HS-27A (cell line): ENCODE measurements at places on chromosomes 4 and X.

- no peak for DNase-seq
Observed at GRCh38 chr4:132827522-132827921, 321.6 kb upstream of the PCDH10 start.

DNA sequence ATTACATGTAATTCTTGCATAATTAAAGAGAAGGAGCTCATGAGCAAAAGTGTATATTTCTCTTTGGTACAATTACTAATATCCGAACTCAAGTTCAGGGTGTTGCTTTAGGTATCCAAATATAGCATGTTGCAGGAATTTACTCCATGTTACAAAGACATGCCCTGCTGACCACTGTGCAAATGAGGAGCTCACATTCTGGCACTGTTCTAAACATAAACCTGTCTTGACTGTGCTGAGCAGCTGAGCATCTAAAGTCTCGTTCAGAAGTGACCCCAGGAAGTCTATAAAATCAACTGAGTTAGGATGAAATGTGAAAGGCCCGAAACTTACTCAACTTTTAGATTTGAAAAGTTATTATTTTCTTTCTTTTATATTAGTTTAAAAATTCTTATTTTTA lies 124.3 kb downstream of the STIM2 start:
- no peak for DNase-seq

DNA sequence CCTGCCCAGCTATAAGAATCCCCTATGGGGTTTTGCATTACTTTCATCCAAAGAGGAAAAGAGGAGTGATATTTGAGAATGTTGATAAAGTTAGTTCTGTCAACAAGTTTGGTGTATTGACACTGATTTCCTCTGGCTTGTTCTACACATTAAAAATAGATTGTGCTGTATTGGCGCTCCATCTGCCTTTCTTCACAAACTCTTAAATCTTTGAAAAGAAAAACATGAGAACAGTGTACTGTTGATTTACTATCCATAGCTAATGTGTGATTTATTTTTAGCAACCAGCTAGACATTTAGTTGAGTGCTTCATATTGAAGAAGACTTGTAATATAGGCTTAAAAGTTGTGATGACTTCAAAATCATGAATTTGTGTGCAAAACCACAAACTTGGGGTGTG lies 261.2 kb upstream of the ANKRD50 start:
- DNase-seq: no peak

DNA sequence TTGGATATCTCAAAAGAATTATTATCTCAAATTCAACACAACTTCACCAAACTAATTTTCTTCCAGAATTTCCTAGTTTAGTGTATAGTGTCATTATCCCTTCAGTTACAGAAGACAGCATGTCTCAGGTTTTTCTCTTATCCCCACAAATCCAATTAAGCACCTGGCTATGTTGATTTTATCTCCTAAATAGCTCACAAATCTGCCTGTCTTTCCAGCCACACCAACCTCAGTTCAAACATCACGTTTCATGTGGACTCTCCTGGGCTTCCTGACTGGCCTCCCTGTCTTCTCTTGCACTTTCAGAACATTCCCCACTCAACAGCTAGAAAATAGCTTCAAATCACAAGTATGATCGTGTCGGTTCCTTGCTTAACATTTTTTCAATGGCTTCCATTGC lies 14.8 kb downstream of the STK32B start:
- no peak for DNase-seq

- no peak for DNase-seq
Observed at GRCh38 chr4:20629186-20630106, 70.8 kb upstream of the PACRGL start.

GRCh38 chr4:77473509-77473908 lies 132.1 kb upstream of the CXCL13 start:
- no peak for DNase-seq

DNA sequence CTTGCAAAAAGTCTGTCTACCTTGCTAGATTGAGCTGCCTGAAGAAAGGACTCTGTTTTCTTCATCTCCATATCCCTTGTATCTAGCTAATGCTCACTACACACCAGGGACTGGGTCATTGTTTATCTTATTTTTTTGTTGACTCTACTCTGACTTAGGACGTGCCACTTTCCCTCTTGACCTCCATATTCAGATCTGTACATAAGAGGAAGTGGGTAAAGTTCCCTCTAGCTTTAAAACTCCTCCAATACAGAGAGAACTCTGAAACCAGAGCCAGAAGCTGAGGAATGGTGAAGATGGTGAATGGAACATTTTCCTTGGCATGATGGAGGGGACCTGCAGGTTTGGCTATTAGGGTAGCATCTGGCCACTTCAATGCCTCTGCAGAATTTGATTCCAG lies 2026.1 kb upstream of the TENM3 start:
- no peak for DNase-seq

GRCh38 chr4:176539091-176539784 lies 219.5 kb downstream of the SPCS3 start:
- DNase-seq: no peak

- DNase-seq: no peak
Observed at GRCh38 chr4:137394018-137394417, 138.3 kb downstream of the PCDH18 start.

- no peak for DNase-seq
Observed at GRCh38 chr4:73142995-73143547, 73.6 kb upstream of the COX18 start.

DNA sequence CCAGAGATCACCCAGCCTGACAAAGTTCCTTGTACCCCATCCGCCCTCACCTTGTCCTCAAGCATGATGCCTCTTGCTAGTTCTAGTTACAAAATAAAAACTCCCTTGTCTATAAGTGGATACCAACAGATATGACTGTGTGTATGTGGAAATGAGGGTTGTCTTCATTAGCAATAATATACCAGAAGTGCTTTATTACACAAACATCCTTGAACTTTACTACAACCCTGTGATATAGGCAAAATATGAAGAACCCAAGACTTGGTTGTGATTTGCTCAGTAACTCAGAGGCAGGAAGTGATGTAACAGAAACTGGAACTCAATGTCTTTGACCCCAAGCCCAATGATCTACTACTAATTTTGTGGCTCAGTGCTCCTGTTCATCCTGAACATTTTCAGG lies 97.6 kb downstream of the AKAP4 start:
- DNase-seq: no peak

- no peak for DNase-seq
Observed at GRCh38 chrX:20739038-20739745, 472.5 kb upstream of the RPS6KA3 start.

DNA sequence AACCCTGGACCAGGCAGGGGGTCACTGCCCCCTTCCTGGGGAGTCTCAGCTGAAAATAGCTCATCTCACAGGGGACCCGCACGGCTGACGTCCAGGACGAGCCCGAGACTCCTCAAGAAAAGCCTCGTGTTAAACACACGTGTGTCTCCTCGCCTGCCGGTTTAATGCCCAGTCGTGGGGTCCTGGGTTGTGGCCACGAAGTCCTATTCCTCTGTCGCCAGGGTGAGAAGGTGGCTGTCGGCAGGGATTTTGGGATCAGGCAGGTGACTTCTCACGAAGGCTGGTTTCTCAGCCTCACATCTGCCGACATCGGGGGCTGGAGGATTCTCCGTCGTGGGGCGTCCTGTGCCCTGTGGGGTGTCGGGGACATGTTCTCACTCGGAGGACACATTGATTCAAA lies 44.3 kb upstream of the PPP2R3B start:
- DNase-seq: no peak

DNA sequence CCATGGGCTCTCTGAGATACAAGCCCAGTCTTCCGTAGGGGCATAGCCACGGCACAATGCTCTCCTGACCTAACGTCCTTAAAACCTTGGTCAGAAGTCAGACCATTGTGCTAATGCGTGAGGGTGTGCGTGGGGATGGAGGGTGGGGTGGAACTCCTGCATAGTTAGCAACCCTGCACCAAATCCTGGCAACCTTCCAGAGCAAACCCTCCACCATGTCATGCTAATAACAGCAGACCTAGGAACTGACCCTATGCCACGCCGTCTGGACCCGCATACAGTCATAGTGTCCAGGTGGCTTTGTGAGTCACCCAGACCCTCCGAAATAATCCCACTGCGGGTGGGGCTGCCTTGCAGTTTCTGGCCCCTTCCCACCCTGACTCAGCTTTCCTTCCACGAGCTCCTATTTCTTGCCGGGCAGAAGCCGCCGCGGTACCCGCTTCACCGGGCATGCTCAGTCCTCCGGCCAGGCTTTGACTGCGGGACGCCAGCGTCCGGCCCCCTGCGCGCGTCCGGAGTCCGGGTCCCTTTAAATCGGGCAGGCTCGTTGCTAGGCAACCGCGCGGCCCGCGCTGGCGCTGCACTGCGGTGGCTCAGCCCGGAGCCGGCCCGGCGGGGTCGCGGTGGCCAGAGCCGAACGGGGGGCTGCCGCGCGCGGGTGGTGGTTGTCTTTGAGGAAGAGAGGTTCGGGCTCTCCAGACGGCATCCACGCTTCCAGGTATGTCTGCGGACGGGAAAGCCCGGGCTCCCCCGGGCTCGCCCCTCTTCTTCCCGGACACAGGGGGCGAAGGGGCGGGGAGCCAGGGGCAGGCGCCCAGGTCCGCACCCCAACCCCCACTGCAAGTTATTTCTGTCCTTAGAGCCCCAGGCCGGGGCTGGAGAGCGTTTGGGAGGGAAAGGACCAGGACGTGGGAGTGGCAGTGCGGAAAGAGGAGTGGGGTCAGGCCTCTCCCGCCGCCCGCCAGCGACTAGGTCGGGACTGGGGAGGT lies at the start of gene CCDC160:
Gene CCDC160 (plus strand): TSS at position 557 of the 989 bp plus-strand sequence. CDS start 7,619 bp downstream, outside the sequence.
- no peak for DNase-seq

- DNase-seq: no peak
Observed at GRCh38 chr4:16418814-16419213, 192.5 kb upstream of the TAPT1 start.

DNA sequence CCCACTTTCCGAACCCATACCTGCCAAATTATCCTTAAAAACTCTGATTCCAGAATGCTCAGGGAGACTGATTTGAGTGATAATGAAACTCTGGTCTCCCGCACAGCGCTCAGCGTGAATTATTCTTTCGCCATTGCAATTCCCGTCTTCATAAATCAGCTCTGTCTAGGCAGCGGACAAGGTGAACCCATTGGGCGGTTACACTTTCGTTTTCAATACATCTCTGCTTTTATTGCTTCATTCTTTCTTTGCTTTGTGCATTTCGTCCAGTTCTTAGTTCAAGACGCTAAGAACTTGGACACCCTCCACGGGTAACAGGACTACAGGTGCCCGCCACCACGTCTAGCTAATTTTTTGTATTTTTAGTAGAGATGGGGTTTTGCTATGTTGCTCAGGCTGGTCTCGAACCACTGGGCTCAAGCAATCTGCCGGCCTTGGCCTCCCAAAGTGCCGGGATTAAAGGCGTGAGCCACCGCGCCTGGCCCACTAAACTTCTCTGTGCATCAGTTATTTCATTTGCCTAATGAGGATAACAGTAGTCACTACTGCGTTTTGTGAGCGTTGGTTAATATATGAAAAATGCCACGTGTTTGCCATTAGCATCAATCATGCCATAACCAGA lies 936 bp upstream of the PGK1 start:
- DNase-seq: no peak

DNA sequence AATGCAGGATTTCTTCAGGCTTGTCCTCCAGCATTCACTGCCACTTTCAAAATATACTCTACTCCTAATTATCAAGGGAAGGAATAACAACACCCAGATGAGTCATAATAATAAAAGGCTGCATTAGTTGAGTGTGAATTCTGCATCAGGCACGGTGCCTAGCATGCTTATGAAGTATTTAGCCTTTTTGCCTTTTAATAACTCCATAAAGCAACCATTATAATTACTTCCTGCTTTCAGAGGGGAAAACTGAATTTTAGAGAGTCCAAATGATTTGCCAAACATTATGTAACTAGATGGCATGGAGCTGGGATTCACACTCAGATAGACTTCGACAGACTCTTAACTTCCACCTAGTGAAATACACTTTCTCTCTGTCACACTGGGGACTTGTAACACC lies 2365.5 kb downstream of the PCDH7 start:
- no peak for DNase-seq

- no peak for DNase-seq
Observed at GRCh38 chr4:172096786-172097185, 283.6 kb downstream of the GALNTL6 start.

DNA sequence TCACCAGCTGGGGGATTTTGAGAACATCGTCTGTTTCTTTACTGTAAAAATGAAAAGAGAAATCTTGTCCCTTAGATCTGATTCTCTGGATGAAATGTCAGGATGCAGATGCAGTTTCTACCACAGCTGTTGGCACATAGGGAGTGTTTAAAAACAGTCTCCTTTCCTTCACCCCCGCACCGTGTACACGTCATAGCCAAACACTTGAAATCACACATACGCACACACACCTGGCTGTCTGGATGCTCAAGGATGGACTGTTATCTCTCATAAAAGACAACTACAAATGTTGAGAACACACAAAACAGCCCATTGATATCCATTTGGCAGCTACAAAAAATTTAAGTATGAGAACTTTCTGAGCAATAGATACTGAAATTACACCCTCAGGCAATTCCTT lies 275.8 kb upstream of the CLNK start:
- DNase-seq: no peak

DNA sequence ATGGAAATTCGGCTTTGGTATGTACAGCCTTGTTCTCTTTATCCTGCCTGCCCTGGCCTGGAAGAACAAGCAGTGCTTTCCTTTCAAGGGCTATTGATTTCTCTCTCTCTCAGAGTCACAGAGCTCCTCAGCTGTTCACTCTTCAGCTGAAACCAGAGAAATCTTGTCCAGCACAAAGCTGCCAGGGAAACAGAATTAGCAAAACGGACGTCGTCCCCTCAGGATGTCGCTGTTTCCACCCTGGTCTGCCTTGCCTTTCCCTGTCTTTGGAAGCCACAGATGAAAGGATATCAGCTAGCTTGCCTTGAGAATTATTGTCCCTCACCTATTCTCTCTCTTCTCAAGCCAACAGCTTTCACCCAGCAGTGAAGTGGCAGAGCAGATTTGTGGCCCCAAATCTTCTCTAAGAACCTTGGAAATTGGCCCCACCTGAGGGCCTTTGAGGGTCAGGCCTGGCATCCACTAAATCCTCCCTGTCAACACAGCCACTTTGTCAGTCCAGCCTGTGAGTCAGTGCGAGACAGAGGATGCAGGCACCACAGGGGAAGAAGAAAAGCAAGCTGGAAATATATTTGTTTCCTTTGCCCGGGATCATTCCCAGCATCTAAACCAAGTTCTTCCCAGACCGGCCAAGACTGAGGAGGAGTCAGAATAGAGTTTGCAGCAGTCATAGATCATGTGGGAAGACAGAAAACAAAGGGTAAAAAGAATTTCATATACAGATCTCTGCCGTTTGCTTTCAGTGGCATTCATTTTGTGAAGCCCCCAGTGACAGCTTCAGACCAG lies 63.8 kb upstream of the MTM1 start:
- no peak for DNase-seq
